ENCODE measurements at places on chromosomes 6 and 20.

DNA sequence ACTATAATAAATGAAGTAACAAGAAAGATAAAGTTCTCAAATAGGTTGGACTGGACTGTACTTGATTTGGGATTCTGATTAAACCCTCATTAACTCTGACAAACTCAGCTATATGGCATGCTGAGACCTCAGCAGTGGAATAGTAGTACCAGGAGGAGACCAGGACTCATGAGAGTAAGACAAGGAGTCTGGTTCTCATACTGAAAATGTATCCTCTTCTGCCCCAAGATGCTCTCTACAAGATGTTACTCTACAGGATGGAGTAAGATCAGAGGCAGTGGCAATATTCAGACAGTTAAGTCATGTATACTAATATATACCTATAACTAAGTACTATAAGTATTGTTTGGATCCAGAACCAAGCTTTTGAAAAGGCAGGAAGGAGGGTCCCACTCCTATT lies 31.9 kb upstream of the SYNCRIP start:
- no peak for DNase-seq

DNA sequence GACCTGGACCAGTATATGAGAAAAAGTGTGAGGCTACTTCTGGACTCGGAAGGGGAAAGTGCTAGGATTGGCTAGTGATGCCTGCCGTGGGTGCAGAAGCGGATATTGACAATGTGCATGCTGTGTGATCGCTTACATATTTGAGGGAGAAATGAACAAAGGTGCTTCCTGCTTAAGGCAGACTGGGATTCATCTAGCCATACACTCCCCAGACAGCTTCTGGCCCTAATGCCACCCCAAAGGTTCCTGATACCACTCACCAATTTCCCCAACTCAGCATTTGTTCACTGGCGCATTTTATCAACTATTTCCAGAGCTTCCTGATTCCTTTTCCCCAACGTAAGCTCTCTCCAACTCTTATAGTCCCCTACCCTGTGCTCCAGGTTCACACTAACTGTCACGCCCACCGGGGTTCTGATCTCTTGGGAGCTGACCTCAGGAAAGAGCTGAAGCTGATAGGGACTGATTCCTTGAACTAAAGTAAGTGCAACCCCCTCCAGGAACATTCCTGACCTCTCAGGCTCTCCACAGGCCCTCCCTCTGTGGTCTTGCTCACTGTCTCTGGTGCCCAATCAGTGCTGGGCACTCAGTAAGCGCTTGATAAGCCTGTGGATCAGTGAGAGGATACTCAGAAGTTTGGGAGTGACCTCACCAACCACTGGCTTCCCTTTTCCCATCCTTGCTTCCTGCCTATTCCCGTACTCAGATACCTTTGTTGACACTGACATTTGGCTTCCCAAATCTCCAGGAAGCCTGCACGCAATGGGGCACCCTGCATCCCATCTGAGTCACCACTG lies 73.3 kb downstream of the MRPL14 start:
- DNase-seq, result no peak

- no peak for DNase-seq
Measured at GRCh38 chr6:164227952-164228522, 813.5 kb downstream of the QKI start.

GRCh38 chr6:25699649-25700048 lies 47.6 kb downstream of the SCGN start:
- DNase-seq, result no peak

- no peak for DNase-seq
Measured at GRCh38 chr6:98686008-98686601, 148.3 kb upstream of the POU3F2 start.

- no peak for DNase-seq
Measured at GRCh38 chr6:40373267-40373666, 213.9 kb downstream of the LRFN2 start.

DNA sequence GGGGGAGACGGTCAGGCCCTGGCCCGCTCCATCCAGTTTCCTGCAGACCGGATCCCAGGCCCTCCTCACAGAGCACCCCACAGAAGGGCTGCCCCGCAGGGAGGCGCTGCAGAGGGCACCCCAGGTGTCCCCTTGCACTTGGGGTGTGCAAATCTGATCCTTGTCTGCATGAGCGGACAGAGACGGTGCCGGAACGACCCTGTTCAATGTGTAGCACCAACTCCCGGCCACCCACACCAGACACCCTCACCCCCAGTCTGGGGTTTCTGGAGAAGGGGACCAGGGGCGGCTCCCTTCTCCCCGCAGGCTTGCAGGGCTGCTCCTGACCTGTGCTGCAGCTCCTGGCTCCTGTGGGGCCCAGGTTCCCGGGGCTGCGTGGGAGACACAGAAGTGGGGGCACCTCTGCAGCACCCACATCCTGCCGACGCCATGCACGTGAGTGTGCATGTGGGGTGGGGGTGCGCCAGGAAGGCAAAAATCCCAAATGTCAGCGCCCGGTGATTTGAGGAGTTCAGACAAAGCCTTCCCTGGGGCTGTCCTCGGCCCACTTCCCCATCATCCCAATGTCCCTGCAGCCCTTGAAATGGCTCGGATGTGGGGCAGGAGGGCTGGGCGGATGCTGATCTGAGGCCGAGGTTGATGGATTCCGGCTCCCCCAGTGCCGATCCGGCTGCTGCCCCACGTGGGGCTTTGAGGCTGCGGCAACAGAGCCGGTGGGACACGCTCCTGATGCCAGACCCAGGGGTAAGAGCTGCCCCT lies 85.3 kb upstream of the BHLHE23 start:
- DNase-seq, result no peak

- DNase-seq, result no peak
Measured at GRCh38 chr6:137951064-137951597, 84.1 kb downstream of the TNFAIP3 start.
